ENCODE measurements at places on chromosomes 4 and X. TPM values are rescaled to one million over a fixed set of nuclear protein-coding genes. Genes with fewer than 3 reads are reported as not detected.

The GNRHR gene
- total RNA-seq = not detected

- no peak for DNase-seq
Observed at GRCh38 chrX:30568136-30568535, 9.4 kb downstream of the TASL start.

DNA sequence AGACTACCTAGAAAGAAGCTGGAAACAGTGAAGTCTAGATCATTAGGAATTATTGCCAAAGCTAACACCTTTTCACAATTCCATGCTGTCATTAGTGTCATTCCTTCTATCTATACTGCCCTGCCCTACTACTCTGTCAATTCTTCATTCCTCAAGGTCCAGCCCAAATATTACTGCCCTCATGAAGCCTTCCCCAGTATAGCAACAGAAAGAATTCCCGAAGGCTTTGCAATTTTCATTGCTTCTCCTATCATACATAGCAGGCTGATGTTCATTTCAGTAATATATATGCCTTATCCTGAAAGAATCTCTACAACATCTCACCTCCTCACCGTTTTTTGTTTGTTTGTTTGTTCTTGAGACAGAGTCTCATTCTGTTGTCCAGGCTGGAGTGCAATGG, 63.9 kb downstream of the APBB2 start:
- DNase-seq = no peak

DNA sequence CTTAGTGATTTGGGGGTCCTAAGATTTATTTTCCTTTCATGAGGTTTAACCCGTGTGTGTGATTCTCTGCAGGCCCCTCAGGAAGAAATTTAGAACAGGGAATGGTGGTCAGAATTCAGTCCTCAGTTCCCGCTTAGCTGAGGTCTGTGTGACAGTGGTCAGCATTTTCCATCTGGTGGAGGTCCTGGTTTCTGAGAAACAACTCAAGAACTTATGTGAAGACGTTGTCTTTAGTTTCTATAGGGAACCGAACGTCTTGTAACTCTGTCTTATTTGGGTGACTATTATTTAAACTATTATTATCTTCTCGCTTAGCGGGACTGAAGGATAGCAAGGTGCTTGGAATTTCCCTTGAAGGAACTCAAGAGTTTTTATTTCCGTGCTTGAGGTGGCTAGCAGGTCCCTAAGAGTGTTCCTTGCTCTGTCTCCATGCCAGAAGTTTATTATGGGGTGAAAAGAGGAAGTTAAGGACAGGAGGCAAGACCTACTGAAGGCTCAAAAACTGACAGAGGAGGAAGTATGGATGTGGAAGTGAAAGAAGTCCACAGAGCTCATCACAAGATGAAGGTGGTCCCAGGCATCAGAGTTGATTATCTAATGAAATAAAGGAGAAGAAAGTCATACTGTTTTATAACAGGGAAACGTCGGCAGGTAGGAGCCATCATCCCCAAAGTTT, 9.4 kb downstream of the MGST2 start:
- no peak for DNase-seq

The BCLAF3 gene
- total RNA-seq = 6.8 TPM

DNA sequence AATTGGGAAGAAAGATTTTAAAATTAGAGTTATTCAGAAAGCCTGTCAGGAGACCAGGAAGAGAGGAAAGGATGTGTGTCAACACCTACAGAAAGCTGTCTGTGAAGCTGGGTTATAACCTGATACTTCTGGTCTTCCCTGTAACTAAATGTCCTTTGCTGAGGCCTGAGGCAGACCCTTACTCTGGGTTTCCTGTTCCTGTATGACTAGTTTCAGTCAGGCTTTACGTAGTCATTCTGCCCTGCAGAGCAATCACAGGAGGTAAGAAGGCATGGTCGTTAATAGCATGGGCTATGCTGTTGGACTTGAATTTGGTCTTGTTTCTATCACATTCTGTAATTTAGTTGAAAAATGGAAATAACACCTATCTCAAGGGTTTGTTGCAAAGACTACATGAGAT, 110.5 kb upstream of the IGFBP7 start:
- no peak for DNase-seq

The TLR7 gene
- 0.19 TPM for total RNA-seq

- no peak for DNase-seq
Observed at GRCh38 chr4:94463771-94464170, 12.0 kb downstream of the PDLIM5 start.

DNA sequence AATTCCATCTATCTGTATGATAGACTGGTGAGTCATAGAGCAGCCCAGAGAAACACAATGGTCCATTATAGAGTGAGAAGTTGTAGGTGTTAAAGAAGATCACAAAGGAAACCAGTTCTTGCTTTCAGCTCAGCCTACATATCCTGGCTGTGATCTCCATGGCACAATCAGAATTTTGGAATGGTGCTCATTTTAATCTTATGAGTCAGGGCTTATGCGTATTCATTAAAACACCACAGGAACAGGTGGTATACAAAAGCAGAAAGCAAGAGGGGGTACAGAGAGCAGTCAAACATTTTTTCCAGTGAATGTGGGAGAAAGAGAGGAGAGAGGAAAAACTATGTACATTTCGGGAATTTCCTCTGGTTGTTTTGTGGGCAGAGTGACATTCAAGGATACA, 126.9 kb downstream of the MFAP3L start:
- no peak for DNase-seq

DNA sequence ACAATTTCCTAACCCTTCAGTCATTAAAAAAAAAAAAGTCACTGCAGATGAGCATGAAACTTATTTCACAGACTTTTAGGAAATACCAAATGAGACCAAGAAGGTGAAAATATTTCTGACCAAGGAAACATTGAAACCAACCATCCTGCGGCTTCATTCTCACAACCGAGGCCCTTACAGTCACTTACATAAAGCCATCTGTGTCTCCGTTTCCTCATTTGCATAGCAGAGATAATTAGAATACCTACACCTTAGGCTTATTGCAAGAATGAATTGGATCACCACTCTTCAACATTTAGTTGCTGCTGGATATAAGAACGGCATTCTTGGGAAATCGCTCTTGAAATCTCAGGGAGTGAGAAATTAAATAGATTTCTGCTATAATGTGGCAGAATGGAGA, 356.2 kb downstream of the HS3ST1 start:
- DNase-seq = no peak

- DNase-seq = no peak
Observed at GRCh38 chr4:69126024-69126423, 29.8 kb downstream of the UGT2B7 start.

The SPATA4 gene
- total RNA-seq = not detected

GRCh38 chr4:41878991-41879491, 56.2 kb upstream of the TMEM33 start:
- no peak for DNase-seq

The MAGEA6 gene
- not detected for total RNA-seq

- no peak for DNase-seq
Observed at GRCh38 chr4:52560844-52561280, 98.2 kb downstream of the USP46 start.

- no peak for DNase-seq
Observed at GRCh38 chr4:105293360-105293759, 146.7 kb downstream of the TET2 start.

- DNase-seq = peak; percentile 11
Observed at GRCh38 chr4:122584519-122584918, 36.3 kb downstream of the IL21 start.

- DNase-seq = no peak
Observed at GRCh38 chrX:7596822-7597221, 246.1 kb upstream of the VCX start.

The REPS2 gene
- total RNA-seq = not detected

DNA sequence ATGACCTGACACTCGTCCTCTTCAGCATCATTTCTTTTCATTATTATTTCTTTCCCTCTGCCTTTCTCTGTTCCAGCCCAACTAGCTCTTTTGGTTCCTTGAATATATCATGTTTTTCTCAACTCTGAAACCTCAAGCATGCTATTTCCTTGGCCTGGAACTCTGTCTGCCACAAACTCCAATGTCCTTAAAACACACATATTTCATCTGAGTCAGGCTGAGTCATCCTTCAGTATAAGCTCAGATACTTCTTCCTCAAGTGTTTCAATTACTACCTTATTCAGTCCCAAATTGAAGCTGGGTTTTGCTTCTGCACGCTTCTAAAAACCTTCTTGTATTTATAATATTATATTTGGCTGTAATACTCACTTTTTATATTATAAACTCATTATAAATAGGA, 424.2 kb downstream of the PDGFC start:
- no peak for DNase-seq

GRCh38 chrX:119685225-119686066, 7.5 kb downstream of the SEPTIN6 start:
- DNase-seq = peak; percentile 60

DNA sequence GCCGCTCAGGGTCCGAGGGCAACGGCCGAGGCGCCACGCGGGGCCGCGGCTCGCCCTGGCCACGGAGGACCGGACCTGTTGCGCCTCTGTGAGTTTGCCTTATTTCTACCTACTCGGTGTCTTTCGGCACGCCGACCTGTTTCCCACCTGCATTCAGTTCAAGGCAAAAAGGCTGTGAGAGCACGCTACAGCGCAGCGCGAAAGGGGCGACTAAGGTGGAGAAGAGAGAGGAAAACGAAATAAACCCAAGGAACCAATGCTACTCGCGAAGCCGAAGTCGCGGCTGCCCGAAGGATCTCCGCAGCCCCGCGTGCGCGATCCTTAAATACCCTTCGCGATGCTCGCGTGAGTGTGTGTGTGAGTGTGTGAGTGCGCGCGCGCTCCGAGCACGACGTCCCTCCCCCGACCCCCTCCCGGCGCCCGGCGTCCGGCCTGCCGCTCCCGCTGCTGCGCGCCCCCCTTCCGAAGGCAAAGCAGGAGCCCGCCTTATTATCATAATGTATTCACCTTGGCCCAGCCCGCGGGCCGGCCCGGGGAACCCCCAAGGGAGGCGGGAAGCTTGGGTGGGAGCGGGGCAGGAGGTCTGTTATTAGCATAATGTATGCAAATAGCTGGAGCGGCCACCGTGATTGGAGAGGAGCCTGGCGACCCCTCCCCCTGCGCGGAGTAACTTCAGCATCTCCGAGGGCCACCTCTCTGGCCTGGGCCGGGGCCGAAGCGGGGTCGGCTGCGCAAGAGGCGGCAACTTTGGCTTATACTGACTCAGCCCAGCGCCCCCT, at the start of gene COL25A1:
TSS of gene COL25A1 (minus strand) at position 298 of the 779 bp plus-strand sequence.
- peak; percentile 26 for DNase-seq

DNA sequence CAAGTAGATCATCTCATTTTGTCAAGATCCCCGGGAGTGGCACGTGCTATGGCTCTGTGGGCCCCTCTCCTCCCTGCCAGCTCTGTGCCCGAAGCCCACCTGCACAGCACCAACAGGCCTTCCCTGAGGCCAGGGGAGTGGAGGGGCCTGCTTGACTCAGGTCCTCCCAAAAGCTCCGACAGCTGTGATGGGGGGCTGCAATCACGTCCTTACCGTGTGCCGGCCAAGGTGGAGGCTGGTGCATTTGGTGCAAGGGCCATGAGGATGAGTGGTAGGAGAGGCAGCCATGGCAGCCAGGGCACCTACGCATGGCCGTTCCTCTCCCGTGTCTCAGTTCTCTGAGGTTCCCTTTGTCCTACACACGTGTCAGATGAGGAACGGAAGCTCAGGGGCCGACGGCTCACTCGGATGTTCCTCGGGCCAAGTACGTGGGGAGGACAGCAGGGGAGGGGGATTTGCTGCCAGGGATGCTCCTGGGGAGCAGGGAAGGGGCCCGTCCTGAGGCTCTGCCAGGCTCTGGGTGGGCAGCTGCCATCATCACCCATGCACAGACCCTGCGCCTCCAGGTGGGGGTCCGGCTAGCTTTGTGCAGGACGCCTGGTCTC, 95.8 kb downstream of the HMX1 start:
- no peak for DNase-seq

DNA sequence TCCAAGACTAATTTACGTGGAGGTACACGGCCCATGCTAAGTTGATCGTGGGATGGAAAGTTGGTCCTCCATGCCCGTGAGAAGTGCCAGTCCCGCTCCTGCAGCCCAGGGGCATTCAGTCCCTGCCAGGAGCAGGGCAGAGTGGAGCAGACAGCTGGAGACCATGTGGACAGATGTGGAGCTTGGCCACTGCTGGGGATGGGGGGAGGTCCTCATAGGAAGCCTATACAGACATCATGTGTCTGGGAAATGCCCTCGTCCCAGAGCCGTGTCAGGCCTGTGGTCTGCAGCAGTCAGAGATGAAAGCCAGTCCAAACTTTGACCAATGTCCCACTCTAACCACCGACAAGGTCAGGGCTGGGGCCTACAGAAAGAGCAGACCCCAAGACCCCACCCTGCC, 118.4 kb downstream of the CPZ start:
- DNase-seq = no peak

DNA sequence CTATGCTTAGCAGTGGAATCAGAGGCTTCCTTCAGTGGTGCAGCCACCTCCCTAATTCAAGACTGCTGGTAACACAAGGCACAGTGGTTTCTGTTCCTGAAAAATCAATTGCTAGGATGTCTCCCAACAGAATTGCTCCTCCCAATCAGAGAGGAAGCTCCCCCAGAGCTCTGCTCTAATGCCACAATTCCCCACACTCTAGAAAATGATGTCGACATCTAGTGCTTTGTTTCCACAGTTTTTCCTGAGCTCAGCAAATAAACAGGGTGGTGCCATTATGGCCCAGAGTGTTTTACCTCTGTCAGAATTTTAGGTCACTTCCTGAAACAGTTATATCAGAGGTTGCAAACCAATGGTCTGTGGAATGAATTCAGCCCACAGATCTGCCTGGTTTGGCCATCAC, 24.7 kb downstream of the TAB3 start:
- no peak for DNase-seq
